ENCODE measurements at places on chromosomes 6 and 20. TPM values are rescaled to one million over a fixed set of nuclear protein-coding genes. Genes with fewer than 3 reads are reported as not detected.

COL9A3 gene
- not detected for total RNA-seq

- DNase-seq, result peak; percentile 59
Measured at GRCh38 chr6:144008120-144008811, at the start of gene PLAGL1. Gene PLAGL1, minus strand, starts transcription at chr6:144008259. Its CDS starts 60,123 bp downstream, at chr6:143948136.

DNA sequence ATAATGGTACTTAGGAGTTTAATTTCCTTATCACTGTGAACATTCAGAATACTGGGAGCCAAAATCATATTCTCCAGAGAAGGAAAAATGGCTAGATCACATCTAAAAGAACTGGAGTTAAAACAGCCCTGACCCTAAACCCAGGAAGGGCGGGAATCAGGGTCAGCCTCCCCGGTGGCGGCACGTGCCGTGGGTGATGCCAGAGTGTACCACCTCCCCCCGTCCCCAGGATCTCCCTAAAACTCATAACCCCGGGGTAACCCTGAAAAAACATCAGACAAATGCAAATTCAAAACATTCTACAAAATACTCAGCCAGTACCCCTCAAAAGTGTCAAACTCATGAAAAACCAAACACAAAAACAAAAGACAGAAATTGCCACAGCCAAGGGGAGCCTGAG is 148.3 kb downstream of the DLL1 start:
- no peak for DNase-seq

GRCh38 chr6:115691433-115691832 is 369.3 kb downstream of the FRK start:
- DNase-seq, result no peak

DNA sequence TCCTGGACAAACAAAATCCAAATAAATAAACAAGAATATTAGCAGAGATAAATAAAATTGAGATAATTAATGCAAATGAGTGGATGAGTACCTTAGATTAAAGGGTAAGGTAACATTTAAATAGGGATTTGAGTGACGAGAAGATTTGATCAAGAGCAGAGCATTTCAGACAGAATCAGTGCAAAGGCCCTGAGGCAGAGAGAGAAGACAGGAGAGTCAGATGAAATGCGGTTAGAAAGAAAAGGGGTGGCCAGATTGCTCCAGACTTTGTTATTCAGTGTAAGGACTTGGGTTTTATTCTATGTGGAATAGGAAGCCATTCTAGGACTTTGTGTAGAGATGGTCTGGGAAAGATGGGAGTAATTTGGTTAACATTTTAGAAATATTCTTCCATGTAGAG is 10.0 kb downstream of the RNF182 start:
- no peak for DNase-seq

CRISP2 gene
- total RNA-seq, result not detected

TRAPPC3L gene
- total RNA-seq, result not detected

DNA sequence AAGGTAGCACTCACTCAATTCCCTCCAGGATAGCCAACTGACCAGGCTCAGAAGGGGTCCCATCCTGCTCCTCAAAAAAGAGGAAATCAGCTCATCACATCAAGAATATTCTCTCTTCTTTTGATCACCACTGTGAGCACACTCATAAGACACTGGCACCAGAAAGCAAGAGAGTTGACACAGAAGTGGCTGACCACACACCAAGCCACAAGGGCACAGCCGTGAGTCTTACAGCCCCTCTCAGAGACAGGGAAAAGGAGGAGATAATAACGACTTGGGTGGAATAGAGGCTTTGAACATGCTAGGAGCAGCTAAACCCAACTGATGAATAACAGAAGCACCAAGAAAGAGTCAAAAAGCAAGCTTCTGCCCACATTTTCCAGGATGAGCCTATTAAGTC is 249.1 kb upstream of the PREP start:
- no peak for DNase-seq

GRCh38 chr6:109429496-109429895 is 10.9 kb downstream of the PPIL6 start:
- DNase-seq, result no peak

- DNase-seq, result no peak
Measured at GRCh38 chr6:31305703-31306219, 33.9 kb upstream of the HLA-C start.

OR2H1 gene
- not detected for total RNA-seq

DNA sequence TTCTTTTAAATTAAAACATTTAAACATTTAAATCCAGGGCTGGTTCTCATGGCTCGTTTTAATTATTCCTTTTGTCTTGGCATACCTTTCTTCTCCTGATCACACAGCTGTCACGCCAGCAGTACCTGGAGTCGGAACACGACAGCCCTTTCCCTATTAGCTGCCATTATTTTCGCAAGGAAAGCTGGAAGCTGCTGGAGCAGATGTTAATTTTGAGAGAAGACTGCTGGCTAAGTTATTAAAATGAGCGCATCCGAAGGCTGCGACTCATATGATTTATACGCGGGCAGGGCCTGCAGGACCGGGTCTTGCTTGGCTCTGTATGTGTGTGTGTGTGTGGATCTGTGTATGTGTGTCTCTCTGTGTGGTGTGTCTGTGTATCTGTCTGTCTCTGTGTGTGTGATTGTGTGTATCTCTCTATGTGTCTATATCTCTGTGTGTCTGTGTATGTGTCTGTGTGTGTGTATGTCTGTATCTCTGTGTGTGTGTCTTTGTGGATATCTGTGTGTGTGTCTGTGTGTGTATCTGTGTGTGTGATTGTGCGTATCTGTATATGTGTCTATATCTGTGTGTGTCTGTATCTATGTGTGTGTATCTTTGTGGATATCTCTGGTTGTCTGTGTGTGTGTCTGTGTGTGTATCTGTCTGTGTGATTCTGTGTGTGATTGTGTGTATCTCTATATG is 191.5 kb downstream of the CDH4 start:
- no peak for DNase-seq
